Stromal cell of bone marrow (primary cell): ENCODE measurements at places on chromosomes 2 and 18.

DNA sequence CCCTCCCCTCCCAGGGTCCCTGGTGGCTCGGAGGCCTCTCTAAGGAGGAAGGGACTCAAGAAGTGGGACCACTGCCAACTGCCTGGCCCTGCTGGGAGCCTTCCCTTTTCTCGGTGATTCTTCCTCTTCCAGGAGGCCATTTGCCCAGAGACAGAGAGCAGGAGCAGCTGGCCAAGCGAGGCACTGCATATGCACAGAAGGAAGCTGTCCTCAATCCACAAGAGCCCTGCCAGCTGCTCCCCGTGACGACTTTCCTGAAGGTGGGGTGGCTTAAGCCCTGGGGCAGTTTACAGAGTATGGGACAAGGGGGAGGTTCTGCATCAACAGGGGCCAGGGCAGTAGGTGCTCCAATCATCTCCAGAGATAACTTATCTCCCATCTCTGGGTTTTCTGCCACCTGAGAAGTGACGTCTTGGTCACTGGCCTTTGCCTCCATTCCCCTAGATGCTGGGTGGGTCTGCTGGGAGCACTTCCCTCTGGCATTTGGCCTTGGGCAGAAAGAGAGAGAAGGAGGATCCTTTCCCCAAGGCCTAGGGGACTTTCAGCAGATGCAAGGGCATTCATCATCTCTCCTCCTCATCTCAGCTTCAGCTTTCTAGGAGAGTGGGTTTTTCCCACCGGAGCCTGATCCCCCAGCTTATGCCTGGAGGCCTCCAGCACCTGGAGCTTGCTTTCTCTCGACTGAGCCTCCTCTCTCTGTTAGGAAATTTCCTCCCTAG is 28.5 kb downstream of the CIB4 start:
- no peak for DNase-seq

- no peak for DNase-seq
These were observed 153.5 kb upstream of the ZEB2 start for GRCh38 chr2:144673456-144673855.

GRCh38 chr2:155825876-155826275 is 506.6 kb downstream of the NR4A2 start:
- no peak for DNase-seq

DNA sequence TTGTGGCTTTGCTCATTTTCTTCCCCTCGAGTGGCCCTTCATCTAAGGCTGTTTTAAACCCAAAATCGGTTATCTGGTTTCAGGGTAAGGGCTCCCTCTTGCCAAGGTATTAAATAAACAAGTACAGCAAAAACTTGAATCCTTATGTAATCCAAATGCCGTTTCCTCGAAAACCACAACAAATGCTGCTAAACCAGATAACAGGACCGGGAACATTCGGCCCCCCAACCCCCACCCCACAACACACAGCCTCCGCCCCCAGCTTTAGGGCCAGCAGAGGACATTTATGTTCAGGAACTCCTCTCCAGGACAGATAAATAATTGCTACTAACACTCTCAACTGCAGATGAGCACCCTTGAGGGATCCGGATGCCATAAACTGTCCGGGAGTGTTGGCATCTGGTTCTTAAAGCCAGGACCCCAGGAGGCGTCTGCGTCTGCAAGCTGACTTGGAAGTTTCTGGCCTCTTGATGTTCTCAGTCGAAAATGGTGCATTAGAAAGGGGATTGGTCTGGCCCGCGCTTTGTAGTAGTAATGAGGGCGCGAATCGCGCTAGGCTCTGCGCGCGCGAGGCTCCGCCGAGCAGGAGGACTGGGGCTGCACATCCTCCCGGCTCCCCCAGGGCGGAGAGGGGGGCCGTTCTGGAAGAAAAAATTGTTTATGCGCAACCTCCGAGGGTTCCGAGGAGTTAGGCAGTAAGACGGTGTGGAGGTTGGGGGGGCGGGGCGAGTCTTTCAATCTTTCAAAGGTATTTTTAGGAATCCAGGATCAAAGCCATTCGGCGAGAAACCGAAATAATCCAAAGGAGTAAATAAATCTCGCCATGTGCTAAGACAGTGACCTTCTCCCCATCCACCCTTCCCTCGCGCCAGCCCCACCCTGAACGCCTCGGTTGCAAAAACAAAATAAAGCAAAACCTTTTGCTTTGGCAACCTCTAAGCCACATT is 3.9 kb upstream of the ID2 start:
- DNase-seq: no peak
